Peyer's patch (tissue), 4 donors: ENCODE measurements at places on chromosomes 13 and 19.

- DNase-seq, result no peak
Measured at GRCh38 chr13:30037306-30037705, 186.9 kb upstream of the UBL3 start.

GRCh38 chr13:61913183-61913582 is 497.5 kb upstream of the PCDH20 start:
- DNase-seq, result no peak

- no peak for DNase-seq
Measured at GRCh38 chr19:56159622-56160271, 16.1 kb upstream of the GALP start.

DNA sequence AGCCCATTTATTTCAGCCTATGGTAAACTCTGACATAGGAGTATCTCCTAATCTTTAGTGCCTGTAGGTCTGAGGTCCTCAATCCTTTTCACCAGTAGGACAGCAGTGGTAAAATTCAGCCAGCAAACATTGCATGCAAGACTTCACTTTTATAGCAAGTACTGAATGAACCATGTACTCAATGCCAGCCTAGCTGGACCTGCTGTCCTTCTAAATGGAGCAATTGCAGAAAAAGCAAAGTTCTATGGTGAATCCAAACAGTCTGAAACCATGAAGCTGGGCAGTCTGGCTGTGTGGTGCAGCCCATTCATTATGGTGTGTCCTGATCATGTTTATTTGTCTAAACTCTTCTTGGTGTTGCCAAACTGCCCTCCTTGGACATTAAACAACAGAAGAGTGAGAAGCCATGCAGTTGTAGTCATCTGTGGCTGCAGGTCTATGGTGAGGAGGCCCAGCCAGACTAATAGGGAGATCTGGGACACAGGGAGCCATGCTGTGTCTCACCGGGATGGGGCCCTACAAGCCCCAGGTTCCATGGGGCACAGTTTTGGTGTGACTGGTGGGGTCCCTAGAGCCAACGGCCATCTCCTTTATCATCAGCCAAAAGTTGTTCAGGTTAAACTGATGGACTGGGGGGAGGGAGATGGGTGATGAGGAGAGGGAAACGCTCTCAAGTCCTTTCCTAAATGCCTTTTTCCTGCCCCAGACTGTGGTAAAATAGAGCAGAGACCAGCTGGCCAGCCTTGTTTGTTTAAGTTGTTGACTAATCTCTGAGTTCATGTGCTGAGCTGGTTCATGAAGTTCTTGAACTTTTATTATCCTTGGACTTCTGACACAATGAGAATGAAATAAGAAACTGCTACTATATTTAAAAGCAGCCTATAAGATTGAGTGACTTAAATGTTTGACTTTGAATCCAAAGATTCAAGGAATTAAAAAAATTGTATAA is 20.6 kb upstream of the TNFSF11 start:
- no peak for DNase-seq

DNA sequence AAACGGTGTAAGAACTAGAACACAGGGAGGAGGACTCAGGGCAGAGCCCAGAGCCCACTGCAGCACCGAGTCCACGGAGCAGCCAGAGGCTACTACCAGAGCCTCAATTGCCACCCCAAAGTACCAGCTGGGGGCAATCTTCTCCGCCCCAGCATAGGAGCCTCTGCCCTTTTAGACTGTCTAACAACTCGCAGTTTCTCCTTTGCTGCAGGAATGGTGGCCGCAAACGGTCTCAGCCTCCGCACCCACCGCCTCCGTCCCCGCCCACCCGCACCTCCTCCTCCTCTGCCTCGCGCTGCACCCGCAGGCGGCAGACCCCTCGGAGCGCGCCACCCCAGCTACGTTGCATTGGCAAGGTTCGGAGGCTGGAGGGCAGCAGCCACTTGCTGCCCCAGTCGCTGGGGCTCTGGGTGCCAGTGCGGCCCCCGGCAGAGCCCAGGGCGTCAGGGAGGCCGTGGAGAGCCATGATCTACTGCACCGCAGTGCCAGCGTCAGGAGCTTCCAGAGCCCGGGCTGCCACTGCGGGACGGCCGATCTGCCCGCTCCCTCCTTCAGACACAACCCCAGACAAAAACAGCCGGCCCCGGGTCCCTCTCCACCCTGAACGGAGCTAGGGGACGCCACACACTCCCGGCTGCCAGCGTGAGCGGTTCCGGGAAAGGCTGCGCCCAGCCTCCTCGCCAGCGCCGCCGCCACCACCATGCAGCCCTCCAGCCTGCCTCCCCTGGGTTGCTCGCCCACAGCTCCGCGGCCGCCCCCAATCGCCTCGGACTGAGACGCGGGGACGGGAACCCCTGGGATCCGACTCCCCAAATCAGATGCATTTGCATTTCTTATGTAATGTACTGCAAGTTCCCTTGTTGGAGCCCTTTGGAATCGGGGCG is 1.8 kb downstream of the FGF14 start:
- DNase-seq, result peak; percentile 46

DNA sequence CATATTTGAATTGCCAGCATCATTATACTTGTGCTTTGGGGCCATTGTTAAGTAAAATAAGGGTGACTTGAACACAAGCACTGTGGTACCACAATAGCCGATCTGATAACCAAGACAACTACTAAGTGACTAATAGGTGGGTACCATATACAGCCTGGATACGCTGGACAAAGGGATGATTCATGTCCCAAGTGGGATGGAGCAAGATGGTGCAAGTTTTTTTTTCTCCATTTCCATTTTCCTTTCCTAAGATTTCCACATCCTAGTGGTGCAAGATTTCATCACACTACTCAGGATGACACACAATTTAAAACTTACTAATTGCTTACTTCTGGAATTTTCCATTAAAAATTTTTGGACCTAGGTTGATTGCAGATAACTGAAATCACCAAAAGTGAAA is 15.1 kb downstream of the BRCA2 start:
- DNase-seq, result no peak

DNA sequence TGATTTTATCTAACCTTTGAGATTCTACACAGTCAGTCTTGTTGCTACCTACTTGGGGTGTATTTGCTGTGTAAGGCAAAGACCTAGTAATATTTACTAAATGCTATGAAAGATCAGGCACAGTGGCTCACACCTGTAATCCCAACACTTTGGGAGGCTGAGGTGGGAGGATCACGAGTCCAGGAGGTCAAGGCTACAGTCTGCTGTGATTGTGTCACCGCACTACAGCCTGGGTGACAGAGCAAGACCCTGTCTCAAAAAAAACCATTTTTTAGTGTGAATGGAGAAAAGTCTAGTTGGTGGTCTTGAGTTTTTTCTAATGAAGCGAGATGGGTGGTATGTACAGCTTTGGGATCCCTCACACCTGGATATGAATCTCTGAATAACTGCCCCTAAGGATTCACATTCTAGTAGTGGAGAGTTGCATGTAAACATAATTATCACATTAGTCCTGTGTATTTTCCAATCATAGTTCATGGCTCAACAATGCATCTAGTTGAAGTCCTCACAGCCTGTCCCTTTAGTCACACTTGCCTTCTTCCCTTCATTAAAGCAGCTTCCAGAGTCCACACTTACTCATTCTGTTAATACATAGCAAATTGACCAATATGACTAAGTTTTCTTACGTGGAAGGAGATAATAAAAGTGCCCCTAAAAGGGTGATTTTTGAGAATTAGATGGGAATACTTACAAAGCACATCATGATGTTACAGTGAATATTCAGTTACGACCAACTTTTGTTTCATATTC is 7.5 kb downstream of the RPL21 start:
- no peak for DNase-seq

DNA sequence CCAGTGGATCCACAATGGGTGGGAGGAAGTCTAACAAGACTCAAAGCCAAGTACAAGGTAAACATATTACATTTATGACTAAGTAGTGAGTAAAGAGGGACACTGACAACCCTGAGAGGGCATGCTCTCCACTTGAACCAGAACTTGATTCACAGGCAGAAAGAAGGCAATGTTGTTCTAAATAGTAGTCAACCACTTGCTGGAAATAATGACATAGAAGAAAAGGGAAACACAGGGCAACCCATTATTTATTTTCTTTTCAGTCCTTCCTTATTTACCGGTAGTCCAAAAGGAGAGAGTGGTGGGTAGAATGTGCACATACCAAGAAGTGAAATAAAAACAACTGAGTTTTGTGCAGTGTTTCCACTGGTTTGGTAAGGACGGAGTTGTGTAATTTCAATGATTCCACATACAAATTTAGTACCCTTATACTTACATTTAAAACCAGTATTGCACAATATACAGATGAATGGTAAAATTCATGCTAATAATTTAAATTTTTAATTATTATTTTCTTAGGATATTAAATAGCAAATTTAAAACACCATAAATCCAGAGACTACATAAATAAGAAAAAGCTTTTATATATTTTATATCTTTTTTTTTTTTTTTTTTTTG is 65.9 kb downstream of the ENOX1 start:
- no peak for DNase-seq

DNA sequence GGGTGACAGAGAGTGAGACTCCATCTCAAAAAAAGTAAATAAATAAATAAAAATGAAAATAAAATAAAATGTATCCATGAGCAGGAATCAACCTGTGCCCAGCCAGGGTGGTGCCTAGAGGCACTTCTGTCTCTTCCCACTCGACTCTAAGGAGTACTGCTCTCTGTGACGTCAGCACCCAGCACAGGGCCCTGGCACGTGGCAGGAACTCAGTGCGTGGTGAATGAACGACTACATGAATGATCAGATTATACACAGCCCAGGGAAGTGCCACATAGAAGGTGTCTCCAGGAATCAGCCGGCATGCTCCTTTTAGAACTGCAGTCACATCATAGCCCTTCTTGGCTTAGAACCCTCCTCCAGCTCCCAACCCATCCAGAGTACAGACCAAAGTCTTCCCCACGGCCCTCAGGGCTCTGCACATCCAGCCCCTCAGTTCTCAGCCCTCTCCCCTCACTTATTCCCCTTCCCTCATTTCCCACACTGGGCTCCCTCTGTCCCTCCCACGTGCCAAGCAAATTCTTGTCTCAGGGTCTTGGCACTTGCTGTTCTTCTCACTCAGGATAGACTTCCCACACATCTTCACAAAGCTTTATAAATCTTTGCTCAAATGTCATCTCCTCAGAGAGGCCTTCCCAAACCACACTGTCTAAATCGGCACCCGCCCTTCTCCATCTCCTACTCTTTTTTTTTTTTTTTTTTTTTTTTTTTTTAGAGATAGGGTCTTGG is 4.2 kb downstream of the CLIP3 start:
- DNase-seq, result no peak

DNA sequence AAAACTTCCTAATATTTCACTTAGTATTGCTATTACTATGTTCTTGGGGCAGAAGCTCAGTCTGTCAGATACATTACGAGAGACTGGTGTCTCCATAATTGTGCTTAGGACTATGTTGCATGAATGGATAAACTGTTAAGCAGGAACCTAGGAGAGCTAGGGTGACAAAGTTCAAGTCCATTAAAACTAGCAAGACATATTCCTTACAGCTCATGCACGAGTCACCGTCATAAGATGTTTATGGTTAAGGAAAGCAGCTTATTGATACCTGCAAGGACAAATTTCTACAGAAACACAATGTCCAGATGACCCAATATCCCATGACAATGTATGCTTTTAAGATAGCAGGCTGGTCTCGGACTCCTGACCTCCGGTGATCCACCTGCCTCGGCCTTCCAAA is 5.7 kb upstream of the ZNF813 start:
- no peak for DNase-seq

DNA sequence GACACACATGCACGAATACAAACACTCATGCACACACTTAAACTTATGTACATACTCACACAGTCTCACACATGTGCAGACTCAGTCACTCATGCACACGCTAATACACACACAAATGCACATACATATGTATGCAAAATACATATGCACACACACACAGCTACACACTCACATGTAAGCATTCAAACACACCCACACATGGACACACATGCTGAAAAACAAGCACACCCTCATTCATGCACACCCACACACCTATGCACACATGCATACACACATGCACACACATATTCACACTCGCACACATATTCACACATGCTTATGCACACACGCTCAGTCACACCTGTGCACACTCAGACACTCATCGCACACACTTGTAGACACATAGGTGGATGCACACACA is 9.3 kb downstream of the MUC16 start:
- no peak for DNase-seq

- peak; percentile 71 for DNase-seq
Measured at GRCh38 chr19:38229585-38230073, 5.6 kb upstream of the DPF1 start.

DNA sequence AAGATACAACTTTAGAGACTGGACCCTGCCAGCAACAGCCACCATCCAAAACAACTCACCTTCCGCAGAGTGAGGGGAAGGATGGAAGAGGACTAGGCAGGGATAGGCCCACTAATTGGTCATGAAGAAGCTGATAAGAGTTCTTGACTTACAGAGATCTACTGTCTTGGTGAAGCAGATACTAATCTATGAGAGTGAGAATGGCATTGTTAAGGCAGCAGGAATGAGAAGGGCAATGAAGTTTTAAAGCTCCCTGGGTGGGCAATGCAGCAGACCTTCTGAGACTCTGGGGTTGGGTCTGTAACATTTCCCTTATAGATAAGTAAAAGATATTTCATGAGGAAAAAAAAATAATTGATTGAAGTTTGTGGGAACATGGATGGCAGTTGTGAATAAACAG is 63.7 kb downstream of the KLF12 start:
- DNase-seq, result no peak

GRCh38 chr13:82011355-82011754 is 1670.4 kb upstream of the SPRY2 start:
- no peak for DNase-seq

GRCh38 chr13:113672002-113672651 is 5.1 kb downstream of the GRK1 start:
- peak; percentile 38 for DNase-seq

GRCh38 chr13:98773921-98774320 is 21.4 kb upstream of the SLC15A1 start:
- no peak for DNase-seq
